ENCODE measurements at places on chromosomes 5 and 9. TPM values are rescaled to one million over a fixed set of nuclear protein-coding genes. Genes with fewer than 3 reads are reported as not detected.

- no peak overlapping the region for H3K27ac ChIP-seq
- H3K36me3 ChIP-seq = no peaks in the 10 kb centered on the region
- H3K4me3 ChIP-seq = no peak overlapping the region
- H3K4me1 ChIP-seq = no peaks in the 10 kb centered on the region
- DNase-seq = no peak
Observed at GRCh38 chr9:72030767-72031166, 29.6 kb downstream of the C9orf57 start.

- H3K4me3 ChIP-seq = no peak overlapping the region
- no peak for DNase-seq
- H3K4me1 ChIP-seq = no peaks in the 10 kb centered on the region
- H3K27ac ChIP-seq = no peak overlapping the region
- H3K27me3 ChIP-seq = no peaks in the 10 kb centered on the region
- no peaks in the 10 kb centered on the region for H3K36me3 ChIP-seq
Observed at GRCh38 chr9:107927276-107927675, 437.7 kb upstream of the KLF4 start.

- peaks cover 14% of the 10 kb centered on the region for H3K4me1 ChIP-seq
- DNase-seq = no peak
- H3K36me3 ChIP-seq = peaks cover 2% of the 10 kb centered on the region
- H3K27me3 ChIP-seq = no peaks in the 10 kb centered on the region
Observed at GRCh38 chr9:128706045-128706444, 3.7 kb downstream of the PKN3 start.

DNA sequence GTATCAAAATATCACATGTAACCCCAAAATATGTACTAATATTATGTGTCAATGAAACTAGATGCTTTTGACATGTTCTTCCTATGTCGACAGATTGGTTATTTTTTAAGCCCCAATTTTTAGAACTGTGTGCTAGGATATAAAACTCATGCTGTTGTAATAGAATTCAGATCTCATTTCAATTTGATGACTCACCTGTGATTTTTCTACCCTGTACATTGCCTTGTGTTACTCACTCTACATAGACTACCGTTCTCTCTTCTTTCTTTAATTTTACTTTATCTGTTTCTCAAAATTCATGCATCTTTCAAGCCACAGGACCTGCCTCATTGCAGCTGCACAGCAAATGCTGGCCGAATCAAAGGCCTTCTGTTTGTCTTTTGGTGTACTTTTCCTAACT is 284.5 kb downstream of the MAT2B start:
- H3K4me3 ChIP-seq = no peak overlapping the region
- H3K36me3 ChIP-seq = no peaks in the 10 kb centered on the region

DNA sequence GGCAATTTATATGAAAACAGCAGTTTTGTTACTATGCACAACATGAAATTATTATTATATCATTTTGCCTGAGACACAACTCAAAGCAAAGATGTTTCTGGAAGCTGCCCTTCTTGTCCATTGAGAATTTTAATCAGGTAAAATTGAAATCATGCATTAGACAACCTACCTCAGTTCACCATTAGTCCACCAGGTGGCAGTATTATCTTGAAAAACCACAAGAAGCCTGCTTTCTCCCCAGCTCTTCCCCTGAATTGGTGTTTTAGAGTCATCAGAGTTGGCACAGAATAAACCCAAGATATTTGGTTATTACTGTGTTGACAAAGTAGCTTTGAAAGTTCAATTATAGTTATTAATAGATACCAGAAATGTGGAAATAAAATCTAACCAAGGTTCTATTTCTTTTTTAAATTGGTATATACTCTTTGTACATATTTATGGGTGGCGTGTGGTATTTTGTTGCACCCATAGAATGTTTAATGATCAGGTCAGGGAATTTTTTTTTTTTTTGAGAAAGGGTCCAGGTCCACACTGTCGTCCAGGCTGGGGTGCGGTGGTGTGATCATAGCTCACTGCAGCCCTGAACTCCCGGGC is 25.7 kb downstream of the UTP15 start:
- peaks cover 18% of the 10 kb centered on the region for H3K4me1 ChIP-seq
- no peaks in the 10 kb centered on the region for H3K27me3 ChIP-seq
- no peaks in the 10 kb centered on the region for H3K36me3 ChIP-seq
- H3K4me3 ChIP-seq = no peak overlapping the region
- no peak overlapping the region for H3K27ac ChIP-seq

GRCh38 chr9:20811872-20812271 is 127.8 kb downstream of the FOCAD start:
- no peaks in the 10 kb centered on the region for H3K36me3 ChIP-seq
- no peaks in the 10 kb centered on the region for H3K4me1 ChIP-seq
- no peak overlapping the region for H3K4me3 ChIP-seq
- no peaks in the 10 kb centered on the region for H3K27me3 ChIP-seq

DNA sequence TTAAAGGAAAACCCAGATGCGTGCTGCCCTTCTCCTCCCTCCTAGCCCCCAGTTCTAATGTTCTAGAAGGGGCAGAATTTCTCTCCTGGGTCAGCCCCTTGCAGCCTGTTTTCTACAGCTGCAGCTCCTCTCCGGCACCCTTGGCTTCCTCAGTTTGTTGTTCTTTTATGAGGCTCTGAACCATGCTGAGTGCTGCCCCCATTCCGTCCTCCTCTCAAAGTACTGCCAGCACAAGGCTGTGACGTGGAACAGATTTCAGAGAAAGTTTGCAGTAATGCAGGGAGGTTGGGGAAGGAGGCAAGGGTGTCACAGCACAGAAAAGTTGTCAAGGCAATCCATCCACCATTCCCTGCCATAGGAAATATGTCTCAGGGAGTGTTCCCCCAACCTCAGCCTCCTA is 63.3 kb downstream of the RGS3 start:
- H3K4me3 ChIP-seq = no peak overlapping the region
- no peak for DNase-seq
- no peaks in the 10 kb centered on the region for H3K27me3 ChIP-seq
- H3K36me3 ChIP-seq = peaks cover 86% of the 10 kb centered on the region
- no peak overlapping the region for H3K27ac ChIP-seq

GRCh38 chr5:73901043-73901442 is 275.0 kb downstream of the ARHGEF28 start:
- no peaks in the 10 kb centered on the region for H3K4me1 ChIP-seq
- no peak for DNase-seq
- peaks cover 17% of the 10 kb centered on the region for H3K36me3 ChIP-seq
- no peak overlapping the region for H3K4me3 ChIP-seq

DNA sequence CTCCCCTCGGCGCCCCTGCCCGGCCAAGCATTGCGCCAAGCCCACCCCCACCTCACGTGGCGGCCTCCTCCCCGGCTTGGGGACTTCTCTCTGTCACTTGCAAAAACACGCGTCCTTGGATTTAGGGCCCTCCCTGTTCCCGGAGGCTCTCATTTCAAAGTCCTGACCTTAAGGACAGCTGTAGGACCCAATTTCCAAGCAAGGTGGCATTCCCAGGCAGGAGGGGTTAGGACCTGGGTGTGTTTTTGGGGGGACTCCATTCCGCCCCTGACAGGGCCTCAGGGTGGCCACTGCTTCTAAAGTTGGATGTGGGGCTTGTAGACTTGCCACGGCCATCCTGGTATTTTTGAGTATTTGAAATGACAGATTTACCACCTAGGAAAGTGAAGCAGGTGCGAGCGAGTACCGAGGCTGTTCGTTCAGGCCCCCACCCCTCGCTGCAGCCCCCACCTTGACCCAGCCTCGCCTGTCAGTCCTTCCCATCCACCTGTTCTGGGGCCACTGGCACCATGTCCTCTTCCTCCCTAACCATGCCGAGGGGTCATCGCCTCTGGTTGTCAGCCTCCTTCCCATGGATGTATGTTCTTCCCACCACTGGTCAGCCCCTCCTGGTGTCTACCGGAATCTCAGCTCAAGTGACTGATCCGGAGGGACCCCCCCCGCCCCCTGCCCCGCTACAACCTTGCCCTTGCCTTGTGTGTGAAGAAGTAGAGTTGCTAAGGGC is 52.4 kb downstream of the MRPL36 start:
- H3K27ac ChIP-seq = no peak overlapping the region
- DNase-seq = no peak
- no peaks in the 10 kb centered on the region for H3K27me3 ChIP-seq
- H3K36me3 ChIP-seq = no peaks in the 10 kb centered on the region

DNA sequence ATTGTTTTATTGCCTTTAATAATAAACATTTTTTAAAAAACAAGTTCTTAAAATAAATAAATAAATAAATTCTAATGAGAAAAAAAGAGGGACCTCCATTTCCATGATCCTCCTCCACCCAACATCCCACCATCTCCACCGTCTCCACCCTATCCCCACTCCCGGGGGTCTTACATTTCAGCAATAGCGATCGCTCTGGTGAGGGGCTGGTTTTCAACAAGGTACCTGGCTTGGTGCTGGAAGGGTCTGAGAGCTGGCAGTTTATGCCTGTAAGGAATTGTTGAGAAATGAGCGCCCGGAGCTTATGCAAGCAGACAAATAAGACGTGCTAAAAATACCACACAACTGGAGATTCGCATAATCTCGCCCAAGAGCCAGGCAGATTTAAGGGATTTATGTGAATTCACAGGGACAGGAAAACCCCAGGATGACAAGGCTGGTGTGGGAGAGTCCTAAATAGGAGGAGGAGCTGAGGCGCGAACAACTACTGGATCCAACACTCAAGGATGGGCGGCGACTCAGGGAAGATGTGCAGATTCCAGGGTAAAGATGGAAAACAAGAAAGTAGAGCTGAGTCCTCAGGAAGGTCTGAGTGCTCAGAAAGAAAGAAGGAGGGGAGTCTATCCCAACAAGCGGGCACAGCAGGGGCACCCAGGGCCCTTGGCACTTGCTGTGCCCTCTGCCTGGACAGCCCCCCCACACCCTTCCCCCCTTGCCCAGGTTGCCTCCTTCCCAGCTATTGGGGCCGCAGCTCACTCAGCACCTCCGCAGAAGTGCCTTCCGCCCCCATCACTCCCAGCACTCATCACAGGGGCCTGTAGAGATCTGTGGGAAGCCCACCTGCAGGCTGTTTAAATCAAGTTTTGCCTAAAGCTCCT is 27.0 kb downstream of the TRIM14 start:
- H3K27ac ChIP-seq = no peak overlapping the region
- DNase-seq = no peak
- no peaks in the 10 kb centered on the region for H3K27me3 ChIP-seq
- peaks cover 3% of the 10 kb centered on the region for H3K4me1 ChIP-seq
- no peaks in the 10 kb centered on the region for H3K36me3 ChIP-seq

GRCh38 chr5:36839489-36840476 is 36.8 kb upstream of the NIPBL start:
- H3K4me3 ChIP-seq = no peak overlapping the region
- no peak for DNase-seq
- H3K27me3 ChIP-seq = peaks cover 9% of the 10 kb centered on the region
- no peak overlapping the region for H3K27ac ChIP-seq
- no peaks in the 10 kb centered on the region for H3K4me1 ChIP-seq
- H3K36me3 ChIP-seq = no peaks in the 10 kb centered on the region

GRCh38 chr5:72115296-72115695 is 8.0 kb downstream of the MAP1B start:
- H3K36me3 ChIP-seq = peaks cover 16% of the 10 kb centered on the region
- H3K4me3 ChIP-seq = no peak overlapping the region
- no peak for DNase-seq
- H3K27ac ChIP-seq = peak overlapping the region; percentile 15
- H3K4me1 ChIP-seq = peaks cover 48% of the 10 kb centered on the region

DNA sequence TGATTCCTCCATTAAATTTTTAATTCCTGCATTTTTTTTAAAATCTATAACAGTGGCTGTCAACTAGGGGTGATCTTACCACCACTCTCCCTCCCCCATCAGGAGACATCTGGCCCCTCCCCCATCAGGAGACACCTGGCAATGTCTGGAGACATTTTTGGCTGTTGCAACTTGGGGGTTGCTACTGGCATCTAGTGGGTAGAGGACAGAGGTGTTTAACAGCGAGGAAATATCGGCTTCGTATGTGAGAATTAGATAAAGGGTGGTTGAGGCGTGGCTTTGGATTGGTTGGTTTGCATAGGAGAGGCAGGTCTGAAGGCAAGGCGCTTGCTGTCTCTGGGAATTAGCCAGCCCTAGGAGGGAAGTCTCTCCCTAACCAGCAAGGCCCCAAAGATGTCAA is 10.5 kb downstream of the CDHR2 start:
- no peaks in the 10 kb centered on the region for H3K4me1 ChIP-seq
- no peak overlapping the region for H3K27ac ChIP-seq
- H3K27me3 ChIP-seq = peaks cover 2% of the 10 kb centered on the region
- DNase-seq = no peak

DNA sequence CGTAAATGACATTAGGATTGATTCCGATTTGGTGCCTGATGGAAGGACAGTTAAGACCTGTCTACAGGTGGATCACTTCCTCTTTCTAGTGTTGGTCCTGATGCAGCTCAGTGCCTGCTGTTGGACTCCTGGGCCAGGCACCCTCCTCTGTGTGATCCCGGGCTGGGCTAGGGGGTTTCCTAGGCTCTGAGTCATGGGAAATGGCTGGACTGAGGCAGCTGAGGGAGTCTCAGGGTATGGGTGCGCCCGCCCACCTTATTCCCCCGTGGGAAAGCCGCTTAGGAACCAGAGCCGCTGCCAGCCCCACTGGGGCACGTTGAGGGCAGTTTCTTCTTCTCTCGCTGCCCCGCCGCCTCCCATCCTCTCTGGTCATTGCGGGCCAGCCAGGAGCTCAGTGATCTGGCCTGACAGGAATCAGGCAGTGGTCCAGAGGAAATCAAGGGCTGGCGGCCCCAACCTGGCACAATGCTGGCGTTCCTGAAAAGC is 12.9 kb downstream of the TCF7 start:
- no peaks in the 10 kb centered on the region for H3K36me3 ChIP-seq
- no peaks in the 10 kb centered on the region for H3K27me3 ChIP-seq
- peaks cover 9% of the 10 kb centered on the region for H3K4me1 ChIP-seq
- no peak overlapping the region for H3K4me3 ChIP-seq
- peak overlapping the region; percentile 16 for H3K27ac ChIP-seq

GRCh38 chr5:179385914-179386313 is 40.7 kb upstream of the ADAMTS2 start:
- H3K4me3 ChIP-seq = no peak overlapping the region
- no peaks in the 10 kb centered on the region for H3K36me3 ChIP-seq
- H3K27ac ChIP-seq = no peak overlapping the region
- H3K4me1 ChIP-seq = no peaks in the 10 kb centered on the region
- DNase-seq = no peak
- H3K27me3 ChIP-seq = no peaks in the 10 kb centered on the region

GRCh38 chr5:132451387-132451786 is 39.2 kb downstream of the IRF1 start:
- no peak overlapping the region for H3K4me3 ChIP-seq
- no peak for DNase-seq
- no peak overlapping the region for H3K27ac ChIP-seq
- H3K4me1 ChIP-seq = peaks cover 9% of the 10 kb centered on the region
- no peaks in the 10 kb centered on the region for H3K36me3 ChIP-seq
- no peaks in the 10 kb centered on the region for H3K27me3 ChIP-seq

Gene ACSL6
- not detected for total RNA-seq

Gene SLC6A3
- total RNA-seq = not detected

Gene PFN3
- total RNA-seq = not detected

Gene INSL6
- not detected for total RNA-seq

Gene ITGA1
- total RNA-seq = 1.9 TPM

Gene EPB41L4B
- 0.15 TPM for total RNA-seq

Gene WDR38
- not detected for total RNA-seq

Gene TMEM171
- 5.0 TPM for total RNA-seq

Gene TCERG1
- total RNA-seq = 82.2 TPM

Gene SPARC
- total RNA-seq = 3,114 TPM

Gene CDC25C
- total RNA-seq = 13.3 TPM

Gene COL15A1
- not detected for total RNA-seq

Gene IGFBPL1
- total RNA-seq = not detected

Gene MRPS2
- total RNA-seq = 50.8 TPM

Gene IFNA21
- not detected for total RNA-seq

Gene FSD1L
- 7.5 TPM for total RNA-seq

Gene ZBTB6
- total RNA-seq = 5.5 TPM

Gene PCDHGB5
- total RNA-seq = 14.4 TPM

Gene GPR107
- total RNA-seq = 41.5 TPM
